ENCODE measurements at places on chromosomes 6 and 20.

DNA sequence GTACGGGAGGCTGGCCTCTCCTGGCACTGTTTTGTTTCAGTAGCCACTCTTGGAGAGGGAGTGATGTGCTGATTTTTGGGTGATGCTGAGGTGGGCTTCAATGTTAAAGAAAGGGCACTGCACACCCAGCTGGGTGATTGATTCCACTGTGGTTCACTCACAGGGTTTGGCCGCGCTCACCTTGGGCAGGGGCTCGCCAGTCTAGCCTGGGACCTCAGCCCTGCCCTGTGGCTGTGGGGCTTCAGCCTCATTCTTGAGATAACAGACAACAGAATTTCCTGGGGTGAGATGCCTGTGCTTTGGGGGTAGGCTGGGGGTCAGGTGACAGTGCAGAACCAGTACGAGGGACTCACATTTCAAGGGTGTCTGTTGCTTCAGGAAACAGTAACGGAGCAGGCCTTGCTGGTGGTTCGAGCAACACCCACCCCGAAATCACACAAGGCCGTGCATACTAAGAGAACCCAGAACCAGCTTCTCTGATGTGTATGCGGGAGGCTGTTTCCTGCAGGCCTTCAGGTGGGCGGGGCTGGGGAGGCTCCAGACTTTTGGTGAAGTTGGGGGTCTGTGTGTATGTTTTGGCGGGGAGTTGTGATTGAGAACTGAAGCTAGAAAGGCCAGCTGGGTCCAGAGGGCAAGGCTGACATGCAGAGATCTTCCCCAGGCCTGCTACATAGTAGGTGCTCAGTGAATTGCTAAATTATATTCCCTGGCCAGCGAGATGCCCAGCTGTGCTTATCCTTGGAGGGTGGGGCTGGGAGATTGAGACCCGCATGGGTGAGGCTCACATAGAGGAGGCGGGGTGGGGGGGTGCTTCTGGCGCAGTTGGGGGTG, 154.2 kb upstream of the RNF24 start:
- DNase-seq, result no peak

DNA sequence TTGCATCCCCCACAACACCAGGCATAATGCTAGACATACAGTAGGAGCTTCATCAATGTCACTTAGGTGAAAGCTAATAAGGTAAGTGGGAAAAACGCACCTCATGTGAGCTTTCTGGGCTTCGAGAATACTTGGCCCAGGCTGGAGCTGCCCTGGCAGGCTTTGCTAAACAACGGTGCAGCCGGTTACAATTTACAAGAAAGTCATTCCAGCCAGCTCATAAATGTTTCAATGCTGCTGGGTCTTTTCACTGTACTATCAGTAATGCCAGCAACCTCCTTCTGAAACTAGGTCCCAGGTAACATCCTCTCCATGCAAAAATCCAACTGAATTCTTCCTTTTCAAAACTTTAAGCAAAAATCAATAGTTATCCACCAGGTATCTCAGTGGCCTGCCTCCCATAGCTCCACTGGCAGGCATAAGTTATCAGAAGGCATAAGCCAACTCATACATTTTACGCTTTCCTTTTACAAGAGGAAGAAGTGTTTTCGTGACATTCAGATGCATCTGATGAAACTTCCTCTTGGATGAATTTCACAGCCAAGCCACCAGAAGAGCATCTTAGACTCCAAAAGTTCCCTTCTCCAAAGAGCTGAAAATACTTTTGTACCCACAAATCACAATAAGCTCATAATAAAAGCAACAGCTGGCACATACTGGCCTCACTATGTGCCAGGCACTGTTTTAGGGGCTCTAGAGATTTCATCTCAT, 56.3 kb downstream of the RTN4IP1 start:
- no peak for DNase-seq

DNA sequence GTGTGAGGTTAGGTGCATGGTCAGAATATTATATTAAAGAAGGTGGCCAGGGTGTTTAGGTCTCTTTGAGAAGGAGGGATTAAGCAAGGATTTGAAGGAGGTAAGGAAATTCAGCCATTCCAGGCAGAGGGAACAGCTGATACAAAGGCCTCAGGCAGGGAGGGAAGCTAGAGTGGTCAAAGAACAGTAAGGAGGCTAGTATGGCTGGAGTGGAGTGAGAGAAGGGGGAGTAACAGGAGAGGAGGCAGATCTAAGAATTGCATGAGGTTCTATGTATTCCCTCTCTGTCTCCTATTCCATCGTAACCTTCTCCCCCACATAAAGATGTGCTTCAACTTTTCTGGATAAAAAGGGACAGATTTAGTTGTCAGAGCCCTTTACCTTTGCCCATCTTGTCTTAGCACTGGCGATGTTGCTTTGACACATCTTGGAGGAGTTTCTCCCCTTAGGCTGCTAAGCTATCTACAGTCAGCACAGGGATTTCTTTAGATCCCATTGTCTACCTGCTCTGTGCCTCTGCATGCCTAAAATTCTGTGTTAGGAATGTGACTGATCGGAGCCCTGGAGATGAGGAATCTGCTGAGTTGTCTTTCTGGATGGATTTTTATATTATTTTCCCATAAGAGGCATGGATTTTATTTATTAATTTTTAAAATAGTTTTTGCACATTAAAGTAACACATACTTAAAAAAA, 59.9 kb downstream of the KLHL31 start:
- DNase-seq, result no peak

- no peak for DNase-seq
These were observed 100.6 kb downstream of the DCDC2 start for GRCh38 chr6:24257282-24257681.

- peak; percentile 37 for DNase-seq
These were observed 482.2 kb upstream of the RNF217 start for GRCh38 chr6:124479991-124480430.

GRCh38 chr6:11298651-11299420, 66.4 kb upstream of the NEDD9 start:
- no peak for DNase-seq

- DNase-seq, result no peak
These were observed 972.0 kb upstream of the CITED2 start for GRCh38 chr6:140346428-140346827.

DNA sequence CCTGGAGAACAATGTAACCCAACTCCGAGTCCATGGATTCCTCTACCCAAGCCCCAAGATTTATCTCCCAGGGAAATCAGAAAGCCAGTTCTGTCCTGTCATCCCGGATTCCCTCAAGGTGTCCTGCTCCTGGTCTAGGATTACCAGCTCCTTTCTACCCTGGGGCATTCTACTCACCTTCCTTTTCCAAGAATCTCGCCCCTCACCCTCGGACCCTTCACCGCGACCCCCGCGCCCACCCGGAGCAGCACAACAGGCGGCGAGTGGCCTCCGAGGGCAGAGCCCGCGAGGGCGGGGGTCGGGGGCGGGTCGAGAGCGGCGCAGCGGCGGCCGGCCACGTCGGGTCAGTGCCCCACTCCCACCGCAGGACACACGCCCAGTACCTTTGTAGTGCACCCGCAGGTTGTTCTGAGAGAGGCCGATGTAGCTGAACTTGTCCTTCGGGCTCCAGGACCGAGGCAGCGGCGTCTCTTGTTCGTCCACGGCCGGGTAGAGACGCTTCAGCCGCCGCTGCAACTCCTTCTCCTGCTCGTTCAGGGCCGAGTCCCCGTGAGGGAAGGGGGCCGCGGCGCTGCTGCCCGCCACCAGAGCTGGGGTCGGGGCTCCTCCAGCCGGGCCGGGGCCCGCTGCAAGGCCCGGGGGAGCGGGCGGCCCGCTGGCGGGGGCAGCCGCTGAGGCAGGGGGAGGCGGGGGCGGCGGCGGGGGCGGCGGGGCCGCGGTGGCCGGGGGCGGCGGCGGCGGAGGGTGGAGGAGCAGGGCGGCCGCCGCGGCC, 897 bp downstream of the RANBP9 start:
- peak; percentile 44 for DNase-seq

DNA sequence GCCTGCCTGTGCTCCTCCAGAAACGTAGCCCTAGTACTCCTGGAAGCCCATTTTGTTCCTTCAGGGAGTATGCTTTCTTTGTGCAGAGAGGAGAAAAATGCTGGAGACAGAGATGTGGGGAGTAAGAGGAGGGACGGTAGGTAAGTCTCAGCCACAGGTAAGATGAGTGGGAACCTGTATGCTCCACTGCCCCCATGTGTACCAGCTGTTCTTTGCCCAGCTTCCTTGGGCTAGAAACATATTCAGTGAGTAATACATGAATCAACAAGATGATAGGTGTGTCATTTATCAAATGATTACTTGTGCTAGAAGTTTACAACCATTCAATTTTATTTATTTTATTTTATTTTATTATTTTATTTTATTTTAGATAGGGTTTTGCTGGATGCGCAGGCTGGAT, 13.6 kb upstream of the CEP85L start:
- no peak for DNase-seq

GRCh38 chr6:167415441-167415961, 90.6 kb downstream of the TTLL2 start:
- DNase-seq, result no peak

- DNase-seq, result no peak
These were observed 93.3 kb downstream of the SMOC2 start for GRCh38 chr6:168534265-168534664.

GRCh38 chr6:33430334-33430733, 10.5 kb downstream of the SYNGAP1 start:
- no peak for DNase-seq

DNA sequence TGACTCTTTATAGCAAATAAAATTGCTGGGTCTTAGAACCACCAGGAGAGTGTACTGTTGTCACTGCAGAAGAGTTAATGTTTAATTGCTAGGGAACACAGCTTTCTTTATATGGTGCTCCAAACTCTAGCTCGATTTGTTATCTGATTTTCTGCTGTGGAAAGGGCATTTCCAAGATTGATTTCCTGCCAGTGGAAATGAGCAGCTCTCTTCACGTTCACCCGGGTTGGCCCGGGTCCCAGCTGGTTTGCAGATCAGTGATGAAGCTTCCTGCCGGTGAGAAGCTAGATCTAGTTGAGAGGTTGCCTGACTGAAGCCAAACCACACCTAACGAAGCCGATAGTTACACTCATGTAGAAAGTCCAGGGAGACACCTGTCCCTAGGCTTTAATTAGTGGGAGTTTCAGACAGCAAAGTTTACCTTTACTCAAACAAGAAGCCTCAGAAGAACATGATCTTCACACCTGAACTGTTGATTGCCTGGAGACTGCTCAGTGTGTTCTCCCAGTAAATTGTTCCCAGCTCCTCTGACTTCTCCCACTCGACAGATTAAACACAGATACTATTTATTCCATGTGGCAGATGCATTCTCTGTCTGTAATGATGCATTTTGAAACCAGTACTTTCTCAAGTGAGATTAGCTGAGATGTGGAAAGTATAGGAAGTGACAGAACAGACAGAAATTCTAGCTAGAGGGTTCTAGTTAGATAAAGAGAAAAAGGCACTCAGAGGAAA, 27.8 kb downstream of the PAQR8 start:
- no peak for DNase-seq

GRCh38 chr6:154986787-154987235, 8.3 kb upstream of the TIAM2 start:
- no peak for DNase-seq

DNA sequence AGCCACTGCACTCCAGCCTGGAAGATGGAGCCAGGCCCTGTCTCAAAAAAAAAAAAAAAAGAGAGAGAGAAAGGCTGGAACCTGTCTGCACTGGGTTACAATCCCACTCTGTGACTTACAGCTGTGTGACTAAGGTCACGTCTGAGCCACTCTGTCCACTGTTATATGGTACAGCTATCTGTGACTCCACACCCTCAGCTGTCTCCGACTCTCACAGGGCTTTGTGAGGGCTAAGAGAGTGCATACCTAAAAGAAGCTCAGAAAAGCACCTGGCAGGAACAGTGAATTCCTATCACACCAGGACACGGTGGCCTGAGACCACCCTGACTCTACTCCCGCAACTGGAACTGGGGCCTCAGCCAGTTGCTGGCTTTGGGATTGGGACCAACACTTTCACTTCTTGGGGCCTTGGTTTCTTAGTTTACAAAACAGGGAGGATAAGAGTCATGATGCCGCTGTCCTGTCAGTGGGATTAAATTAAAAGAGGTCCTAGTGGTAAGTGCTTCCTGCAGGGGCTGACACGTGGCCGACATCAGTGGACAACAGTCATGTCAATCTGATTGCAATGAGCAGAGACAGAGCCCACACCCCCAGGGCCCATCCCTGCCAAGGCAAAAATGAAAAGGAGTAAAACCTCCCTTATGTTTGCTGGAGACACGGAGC, 5.7 kb upstream of the CD93 start:
- peak; percentile 29 for DNase-seq

DNA sequence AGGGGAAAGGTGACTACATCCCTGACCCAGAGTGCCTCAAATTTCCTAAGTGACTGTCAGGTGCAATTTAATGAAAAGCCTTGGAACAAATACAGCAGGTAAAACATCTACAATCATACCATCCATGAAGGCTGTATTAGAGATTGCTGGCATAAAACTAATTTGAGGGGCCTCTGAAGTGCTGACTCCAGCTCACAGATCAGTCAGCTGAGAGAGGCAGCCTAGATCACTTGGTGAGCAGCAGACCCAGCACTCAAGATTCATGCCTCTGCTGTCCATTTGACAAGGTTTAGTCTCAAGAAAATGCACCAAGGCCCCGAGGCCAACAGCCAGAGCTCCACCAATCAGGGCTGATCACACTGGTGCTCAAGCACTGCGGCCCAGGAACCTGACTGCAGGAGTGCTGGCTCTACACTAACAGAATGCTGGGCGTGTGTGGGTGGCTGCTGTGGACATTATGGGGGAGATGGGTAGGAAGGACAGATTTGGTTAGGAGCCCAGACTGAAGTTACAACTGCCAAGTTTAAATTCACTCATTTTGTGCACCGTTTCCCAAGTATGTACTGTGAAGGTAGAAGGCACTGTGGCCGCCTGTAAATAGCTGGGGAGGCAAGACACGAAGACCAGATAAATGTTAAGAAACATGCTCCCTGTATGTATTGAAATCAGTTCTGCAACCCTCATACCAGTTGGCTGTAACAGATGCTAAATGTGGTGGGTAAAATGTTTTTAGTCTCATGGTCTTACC, 28.2 kb downstream of the SNX5 start:
- no peak for DNase-seq

GRCh38 chr20:8656335-8656734, 412.6 kb upstream of the PLCB4 start:
- no peak for DNase-seq

GRCh38 chr6:25342802-25343201, 63.6 kb downstream of the CARMIL1 start:
- peak; percentile 22 for DNase-seq

- no peak for DNase-seq
These were observed 20.4 kb upstream of the TMEM242 start for GRCh38 chr6:157343732-157344131.

DNA sequence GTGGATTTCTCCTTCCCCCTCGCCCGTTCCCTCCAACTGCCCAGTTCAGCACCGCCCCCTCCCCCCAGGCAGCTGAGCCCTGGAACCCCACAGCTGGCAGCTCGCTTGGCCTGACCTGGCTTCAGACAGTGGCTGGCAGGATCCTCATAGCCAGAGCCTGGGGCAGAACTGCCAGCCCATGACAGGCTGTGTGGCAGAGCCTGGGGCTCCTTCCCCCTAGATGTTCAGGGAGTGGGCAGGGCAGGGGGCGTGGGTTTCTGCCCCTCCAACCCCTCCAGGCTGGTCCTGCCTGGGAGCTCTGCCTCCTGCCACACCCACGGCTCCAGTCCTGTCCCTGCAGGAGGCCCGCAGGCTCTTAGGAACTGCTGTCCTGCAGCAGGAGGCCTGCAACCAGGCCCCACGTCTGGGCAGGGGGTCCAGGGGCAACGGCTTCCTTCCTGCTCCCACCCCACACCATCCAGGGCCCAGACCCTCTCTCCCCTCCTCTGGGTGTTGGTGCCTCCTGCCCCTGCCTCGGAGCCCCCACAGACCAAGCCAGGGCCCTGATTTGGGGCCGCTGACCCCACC, 9.6 kb upstream of the KCNQ2 start:
- DNase-seq, result no peak

GRCh38 chr20:21159658-21160380, 33.9 kb downstream of the KIZ start:
- peak; percentile 93 for DNase-seq

Data from myocyte (in vitro differentiated cells).